Stimulated activated CD4-positive, alpha-beta T cell treated with anti-CD3 and anti-CD28 coated beads, Interleukin-15, amount 100 ng/mL, for 1 hour (primary cell): ENCODE measurements at places on chromosomes 2 and 18.

DNA sequence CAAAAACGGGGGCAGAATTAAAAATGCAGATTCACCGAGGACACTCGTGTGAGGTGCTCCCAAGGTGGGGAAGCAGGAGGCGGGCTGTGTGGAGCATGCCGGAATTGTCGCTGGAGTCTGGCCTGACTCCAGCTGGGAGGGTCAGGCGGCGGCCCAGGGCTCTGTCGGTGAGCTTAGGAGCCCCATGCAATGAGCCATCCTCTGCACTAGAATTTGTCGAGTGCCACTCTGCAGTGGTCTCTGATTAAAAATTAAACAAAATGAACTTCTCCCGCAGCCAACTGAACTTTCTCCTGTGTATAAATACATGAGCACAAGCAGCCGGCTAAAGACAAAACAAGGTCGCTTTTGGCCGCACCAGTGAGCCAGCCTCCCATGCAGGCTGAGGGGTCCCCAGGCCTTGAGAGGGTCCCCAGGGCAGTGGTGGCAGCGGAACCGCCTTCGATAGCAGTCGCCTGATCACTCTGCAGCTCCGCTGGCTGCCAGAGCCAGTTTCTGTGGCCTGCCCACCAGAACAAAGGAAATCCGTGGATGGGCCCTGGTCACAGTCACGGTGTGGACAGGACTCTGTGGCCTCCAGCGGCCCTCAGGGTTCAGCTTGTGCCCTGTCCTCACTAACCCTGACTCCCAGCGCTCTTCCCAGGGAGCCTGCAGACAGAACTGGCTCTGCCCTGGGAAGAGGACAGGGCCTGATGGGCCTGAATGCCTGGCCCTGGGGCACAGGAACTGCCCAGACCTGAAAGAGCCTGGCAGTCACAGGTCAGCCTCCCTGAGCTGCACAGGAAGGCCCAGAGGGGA lies 201.3 kb downstream of the EIPR1 start:
- DNase-seq: no peak

DNA sequence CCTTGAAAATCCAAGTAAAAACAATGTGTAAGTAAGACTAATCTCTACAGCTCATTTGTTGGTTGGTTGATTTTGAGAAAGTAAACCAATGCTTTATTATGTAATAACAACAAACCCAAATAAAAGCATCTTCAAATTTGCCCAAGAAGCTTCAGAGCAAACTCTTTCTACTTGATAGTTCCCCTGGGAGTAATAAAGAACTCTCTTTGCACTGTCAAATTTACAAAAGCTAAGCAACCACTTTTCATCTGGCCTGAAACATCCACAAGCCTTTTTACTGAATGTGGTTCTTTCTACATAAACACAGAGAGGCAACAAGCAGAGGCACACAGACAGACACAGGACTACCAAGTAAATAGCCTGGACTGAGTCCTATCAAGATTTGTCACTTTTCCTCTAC lies 28.8 kb upstream of the CACNB4 start:
- DNase-seq: no peak

GRCh38 chr2:118614841-118615271 lies 232.6 kb downstream of the EN1 start:
- DNase-seq: no peak

DNA sequence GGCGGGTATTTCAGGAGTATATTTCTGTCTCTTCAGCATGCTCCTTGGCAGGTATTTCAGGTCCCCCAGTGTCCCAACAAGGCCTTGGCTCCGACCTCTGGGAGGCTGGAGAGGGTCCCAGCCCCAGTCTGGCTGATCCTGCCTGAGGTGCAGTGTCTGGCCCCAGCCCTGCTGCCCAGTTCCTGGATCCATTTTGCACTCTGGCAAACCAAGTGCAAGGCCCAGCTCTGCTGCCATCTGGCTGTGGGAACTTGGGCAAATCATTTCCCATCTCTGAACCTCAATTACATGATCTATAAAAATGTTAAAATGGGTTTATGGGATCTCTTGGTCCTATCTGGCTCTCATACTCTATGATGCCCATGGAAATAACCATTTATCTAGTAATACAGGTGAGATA lies 63.6 kb downstream of the ZBTB7C start:
- no peak for DNase-seq

DNA sequence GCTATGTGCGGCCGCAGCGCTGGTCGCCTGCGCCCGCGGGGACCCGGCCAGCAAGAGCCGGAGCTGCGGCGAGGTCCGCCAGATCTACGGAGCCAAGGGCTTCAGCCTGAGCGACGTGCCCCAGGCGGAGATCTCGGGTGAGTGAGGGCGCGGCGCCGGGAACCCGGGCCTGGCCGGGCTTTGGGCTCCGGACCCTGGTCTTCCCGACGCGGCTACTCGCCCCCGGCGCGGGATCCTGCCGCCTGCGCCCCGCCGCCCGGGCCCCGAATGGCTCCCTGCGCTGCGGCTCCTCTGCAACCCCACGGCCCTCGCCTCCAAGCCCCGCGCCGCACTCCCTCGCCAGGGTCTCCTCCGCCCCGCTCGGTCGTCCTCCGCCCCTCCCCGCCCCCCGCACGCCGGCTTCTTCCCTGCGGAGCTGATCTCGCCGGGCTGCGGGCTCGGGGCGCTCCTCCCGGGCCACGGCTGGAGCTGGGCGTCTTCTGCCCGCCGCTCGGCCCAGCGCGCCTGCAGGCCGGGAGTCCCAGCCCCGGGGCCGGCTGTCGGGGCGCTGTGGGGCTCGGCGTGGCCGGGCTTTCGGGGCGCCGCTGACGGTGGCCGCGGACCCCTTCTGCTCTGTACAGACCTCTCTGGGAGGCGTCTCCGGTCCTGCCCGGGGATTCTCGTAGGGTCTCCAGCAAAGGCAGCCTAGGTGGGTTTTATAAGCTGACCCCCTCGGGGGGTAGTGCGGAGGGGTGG lies 652 bp downstream of the GPC1 start:
- no peak for DNase-seq

DNA sequence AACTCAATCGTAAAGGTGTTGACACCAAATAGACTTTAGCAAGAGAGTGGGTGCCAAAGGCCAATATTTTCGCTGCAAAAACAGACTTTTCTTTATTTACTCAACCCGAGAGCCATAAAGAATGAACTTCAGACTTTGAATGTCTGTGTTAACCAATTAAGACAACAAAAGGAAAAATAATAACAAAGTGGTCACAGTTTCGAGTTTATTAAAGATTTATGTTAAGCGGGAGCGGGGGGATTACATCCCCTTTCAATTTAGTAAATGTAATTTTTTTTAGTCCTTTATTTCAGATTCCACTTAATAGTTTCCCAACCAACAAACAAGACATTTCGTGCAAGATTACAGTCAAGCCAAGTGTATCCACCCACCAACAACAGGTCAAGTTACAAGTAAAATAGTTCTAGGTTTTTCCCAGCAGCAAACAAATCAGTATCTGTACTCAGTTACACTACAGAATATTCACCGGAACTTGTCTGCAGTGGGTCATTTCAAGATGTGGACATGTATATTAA lies 9.0 kb downstream of the CDH2 start:
- no peak for DNase-seq

DNA sequence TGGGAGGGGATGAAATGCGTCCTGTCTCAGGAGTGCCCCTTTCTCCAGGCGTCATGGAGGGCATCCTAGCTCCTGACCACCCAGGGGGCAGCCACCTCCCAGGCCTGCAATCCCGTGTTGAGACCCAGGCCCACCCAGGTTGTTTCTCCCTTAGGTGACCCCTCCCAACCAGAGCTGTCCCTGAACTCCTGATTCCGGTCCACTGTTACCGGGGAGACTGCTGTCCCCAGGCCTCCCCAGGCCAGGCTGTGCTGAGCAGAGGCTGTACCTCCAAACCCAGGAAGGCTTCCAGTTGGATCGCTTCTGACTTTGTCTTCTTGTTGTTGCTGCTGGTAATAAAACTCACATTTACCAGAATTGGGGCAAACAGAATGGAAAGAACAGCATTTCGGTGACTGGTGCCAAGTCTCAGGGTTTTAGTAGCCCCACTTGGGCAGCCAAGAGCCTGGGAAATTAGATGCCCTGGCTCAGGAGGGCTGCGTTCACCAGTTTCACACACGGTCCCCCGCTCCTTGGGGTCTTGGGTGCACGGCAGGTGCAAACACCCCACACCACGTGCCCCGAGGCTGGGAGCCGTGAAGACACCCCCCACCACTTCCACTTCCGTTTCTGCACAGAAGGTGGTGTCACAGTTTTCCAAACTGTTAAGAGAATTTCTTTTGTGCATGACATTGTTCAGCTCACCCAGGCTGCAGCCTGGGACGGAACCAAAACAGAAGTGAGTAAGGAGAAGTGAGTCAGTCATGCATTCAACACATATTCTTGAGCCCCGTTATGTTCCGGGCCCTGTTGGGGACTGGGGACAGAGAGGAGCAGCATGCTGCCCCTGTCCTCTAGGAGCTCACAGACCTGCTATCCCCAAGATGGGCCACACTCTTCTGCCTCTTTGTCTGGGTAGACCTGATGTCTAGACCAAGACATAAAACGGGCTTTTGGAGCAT lies 29.4 kb downstream of the ITM2C start:
- DNase-seq: no peak

DNA sequence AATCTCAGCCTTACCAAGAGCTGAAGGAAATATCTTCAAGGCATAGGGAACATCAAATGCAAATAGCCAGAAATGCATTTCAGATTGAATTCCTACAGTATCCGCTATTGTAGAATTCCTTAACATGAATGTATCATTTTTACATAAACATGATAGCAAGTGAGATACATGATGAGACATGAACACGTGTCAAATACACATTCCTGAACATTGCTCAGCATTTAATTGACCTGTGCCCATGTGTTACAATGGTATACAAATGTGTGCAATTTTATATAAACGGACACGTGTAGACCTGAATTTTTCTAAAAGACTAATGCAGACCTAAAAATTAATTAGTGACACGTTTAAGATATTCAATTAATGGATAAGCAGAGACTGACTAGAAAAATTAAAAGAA lies 133.0 kb upstream of the TLK1 start:
- DNase-seq: no peak

GRCh38 chr2:223076573-223076972 lies 24.6 kb downstream of the KCNE4 start:
- DNase-seq: no peak

DNA sequence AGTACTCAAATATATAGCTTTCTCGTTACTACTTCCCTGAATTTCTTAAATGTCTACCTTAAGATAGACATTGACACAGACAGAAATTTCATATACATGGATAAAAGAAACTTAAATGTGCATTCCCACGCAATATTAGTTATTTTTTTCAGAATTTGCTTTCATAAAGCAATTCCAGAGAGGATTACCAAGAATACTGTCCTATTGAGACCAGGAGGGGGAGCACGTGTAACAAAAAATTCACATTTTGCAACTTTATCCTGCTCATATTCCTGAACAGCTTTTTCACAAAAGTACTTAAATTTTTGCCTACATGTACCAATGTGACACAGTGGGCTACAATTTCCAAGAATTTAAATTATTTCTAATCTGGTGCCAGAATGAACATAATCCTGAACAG lies 30.7 kb upstream of the ERCC3 start:
- no peak for DNase-seq

DNA sequence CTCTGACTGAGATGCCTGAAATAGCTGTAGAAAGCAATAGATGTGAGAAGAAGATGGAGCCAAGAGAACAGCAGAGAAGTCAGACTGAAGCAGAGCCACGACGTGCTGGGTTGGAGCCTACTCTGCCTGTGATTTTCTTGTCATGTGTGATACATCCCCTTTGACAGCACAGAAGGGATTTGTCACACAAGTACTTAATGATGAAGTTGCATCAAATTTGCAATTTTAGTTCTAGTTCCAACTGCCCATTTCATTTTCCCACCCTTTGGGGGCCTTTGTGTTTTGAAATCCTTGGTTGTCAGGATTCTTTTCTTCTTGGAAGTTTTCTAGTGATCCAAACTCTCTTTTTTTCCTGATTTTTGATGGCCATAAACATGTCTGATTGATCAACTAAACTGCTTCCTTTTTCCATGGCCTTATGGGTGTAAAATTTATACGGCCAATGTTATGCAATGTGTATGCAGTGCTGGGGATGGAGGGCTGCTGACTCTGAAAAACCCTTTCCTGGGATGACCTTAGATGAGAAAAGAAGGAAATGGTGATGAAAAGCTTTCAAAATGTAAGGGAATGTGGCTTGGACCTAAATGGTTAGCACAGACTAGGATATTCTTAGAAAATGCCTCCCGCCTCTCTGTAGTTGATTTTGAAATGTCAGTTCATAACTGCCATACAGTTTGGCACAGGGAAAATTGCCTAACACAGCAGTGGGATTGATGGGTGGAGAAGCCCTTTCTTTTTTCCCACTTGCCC lies 9.6 kb upstream of the B3GNT2 start:
- no peak for DNase-seq

- DNase-seq: no peak
These were observed 153.8 kb downstream of the MAP2 start for GRCh38 chr2:209577376-209578357.

- DNase-seq: no peak
These were observed 42.1 kb downstream of the ZC3H6 start for GRCh38 chr2:112317303-112318158.

DNA sequence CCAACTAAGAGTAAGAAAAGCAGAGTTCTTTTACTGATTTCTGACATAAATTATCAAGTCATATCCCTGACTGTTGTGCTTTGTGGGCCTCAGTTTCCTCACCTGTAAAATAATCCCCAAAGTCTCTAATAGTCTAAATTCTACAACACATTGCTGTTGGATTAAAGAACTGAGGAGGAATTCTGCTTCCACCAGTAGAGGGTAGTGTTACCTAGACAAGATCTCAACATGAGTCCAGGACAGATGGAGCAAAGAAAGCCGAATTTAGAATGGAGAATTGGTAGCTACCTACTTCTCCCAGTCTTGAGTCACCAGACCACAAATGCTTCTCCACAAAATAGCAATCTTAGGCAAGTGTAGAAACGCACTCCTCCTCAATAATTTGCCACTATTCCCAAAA lies 462.5 kb upstream of the FSHR start:
- no peak for DNase-seq

GRCh38 chr2:204982303-204982702 lies 437.0 kb downstream of the PARD3B start:
- DNase-seq: no peak

- no peak for DNase-seq
These were observed 91.4 kb upstream of the BCL2L11 start for GRCh38 chr2:111029181-111029927.

DNA sequence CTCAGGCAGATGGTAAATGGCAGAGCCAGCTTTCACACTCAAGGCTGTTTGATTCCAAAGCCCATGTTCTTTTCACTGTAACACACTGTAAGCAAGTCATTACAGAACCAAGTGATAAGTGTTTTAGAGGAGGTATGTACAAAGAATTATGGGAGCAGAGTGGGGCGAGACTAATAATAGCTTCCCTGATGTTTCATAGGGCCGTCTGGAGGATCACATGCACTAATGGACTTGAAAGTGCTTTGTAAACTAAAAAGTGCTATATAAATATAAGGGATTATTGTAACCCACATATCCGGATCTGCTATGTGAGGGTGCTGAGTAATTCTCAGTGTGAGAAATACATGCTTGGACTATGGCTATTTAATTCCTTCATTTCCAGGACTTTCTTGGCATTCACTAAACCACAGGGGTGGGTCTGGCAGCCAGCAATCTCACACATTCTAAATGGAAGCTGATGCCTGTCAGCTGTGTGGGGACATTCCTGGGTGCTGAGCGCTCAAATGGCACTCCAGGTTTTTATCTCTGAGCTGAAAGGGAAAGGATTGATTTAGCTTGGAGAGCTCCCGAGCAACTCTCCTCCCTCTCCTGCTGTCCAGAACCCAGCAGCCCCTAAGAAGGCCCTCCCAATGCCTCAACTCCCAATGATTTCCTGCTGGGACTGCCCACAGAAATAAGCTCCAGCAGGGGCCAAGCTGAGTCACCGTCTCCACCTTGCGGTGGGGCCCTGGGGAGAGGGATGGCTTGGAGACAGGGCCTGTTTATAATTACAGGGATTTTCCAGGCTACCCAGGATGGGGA lies 222.8 kb downstream of the SOX11 start:
- DNase-seq: no peak
